NCI-H2171 (cell line): ENCODE measurements at places on chromosomes 11 and 22.

DNA sequence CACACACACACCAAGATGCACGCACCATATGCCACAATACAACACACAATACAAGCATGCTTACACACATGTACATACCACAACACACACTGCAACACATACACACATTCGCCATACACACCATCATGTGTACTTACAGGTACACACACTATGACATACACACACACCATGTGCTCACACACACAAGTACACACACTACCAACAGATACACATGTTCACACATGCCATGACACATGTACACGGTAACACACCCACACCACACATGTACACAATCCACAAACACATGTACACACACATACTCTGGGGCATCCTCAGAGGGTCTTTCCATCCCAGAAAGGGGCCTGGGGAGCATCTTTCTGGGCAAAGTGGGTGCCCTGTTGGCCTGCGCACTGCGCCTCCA lies 82.2 kb downstream of the ST3GAL4 start:
- DNase-seq, result no peak

DNA sequence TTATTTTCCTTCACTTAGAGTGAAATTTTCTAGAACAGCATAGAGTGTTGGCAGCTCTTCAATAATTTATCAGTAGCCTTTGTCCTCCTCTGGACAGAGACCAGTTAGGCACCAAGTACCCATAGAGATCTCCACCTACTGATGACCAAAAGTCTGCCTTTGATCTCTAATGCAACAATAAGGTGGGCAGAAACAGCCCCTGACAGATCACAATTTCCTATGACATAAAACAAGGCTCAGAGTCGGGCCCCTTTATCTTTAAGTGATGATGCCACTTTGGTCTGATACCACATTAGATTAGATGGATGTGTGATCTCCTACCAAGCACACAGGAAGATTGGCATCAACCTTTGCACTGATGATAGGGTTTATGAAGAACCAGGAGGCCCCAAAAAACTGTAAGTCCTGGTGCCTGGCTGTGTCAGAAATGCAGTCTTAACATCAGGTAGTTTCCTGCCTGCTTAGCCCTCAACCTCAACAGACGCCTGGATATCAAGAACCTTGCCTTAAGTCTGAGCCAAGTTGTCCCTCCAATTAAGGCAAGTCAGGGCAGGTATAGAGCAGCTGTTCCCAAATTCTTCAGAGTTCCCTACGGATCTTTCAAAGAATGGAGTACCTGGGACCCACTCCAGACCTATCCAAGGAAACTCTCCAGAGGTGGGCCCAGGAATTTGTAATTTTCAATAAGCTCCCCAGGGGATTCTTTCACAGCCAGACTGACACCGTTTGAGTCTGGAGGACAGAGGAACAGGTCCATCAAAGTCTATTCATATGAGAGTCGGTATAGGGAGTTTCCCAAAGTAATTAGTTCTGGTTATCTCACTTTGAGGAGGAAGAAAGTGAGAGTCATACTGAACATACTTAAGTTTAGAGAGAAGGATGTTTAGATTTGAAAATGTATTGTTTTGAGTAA lies 30.6 kb upstream of the TMPRSS4 start:
- DNase-seq, result no peak

DNA sequence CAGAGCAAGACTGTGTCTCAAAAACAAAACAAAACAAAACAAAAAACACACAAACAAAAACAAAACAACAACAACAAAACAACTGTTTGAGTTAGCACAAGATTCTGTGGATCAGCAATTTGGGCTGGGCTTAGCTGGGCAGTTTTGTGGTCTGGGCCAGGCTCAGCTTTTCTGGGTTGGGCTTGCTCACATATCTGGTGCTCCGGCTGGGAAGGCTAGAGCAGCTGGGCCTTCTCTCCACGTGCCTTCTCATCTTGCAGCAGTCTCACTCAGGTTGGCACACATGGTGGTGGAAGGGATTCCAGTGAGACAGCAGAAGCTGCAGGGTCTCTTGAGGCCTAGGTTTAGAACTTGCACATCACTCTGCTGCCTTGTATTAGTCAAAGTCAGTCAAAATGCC lies 35.7 kb downstream of the EIF3F start:
- DNase-seq, result no peak

- peak; percentile 53 for DNase-seq
Measured at GRCh38 chr22:28917747-28918549, 34.6 kb downstream of the ZNRF3 start.

GRCh38 chr11:9575260-9576240 lies 2.1 kb downstream of the WEE1 start:
- no peak for DNase-seq

DNA sequence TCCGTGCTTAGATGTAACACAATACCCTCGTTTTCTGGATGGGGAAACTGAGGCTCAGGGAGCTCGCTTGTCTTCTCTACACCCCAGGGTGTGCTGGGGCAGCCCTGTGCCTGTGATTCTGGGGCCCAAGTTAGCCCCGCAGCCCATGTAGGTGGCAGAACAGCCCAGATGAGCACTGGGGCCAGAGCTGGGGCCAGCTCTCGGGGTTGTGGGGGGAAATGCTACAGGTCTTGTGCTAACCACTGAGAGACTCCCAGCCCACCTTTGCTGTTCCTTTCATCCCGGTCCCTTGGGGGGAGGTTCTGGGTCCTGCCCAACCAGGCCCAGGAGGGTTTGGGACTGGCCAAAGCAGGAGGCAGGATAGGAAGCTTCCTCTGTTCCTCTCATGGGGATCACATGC lies 13.5 kb downstream of the MYEOV start:
- DNase-seq, result no peak

GRCh38 chr11:35654711-35655110 lies 7.9 kb upstream of the TRIM44 start:
- no peak for DNase-seq

GRCh38 chr11:31768749-31769640 lies 42.1 kb downstream of the PAX6 start:
- DNase-seq, result no peak

DNA sequence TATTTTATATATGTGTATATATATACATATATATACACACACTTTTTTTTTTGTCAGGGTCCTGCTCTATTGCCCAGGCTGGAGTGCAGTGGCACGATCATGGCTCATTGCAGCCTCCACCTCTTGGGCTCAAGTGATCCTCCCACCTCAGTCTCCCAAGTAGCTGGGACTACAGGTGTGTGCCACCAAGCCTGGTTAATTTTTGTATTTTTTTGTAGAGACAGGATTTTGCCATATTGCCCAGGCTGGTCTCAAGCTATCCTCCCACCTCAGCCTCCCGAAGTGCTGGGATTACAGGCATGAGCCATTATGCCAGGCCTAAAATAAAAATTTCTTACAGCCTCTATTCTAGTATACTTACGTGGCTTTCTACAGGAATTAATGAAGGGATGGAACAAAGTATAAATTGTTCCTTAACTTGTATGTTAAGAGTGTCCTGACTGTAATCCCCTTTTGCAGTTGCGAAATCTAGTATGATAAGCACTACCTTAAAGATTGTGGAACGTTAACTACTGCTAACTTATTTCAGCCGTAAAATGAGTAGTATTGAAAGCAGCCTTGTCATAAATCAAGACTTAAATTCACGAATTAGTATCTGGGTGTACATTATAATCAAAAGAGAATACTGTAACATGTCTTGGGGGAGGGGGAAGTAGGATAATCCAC lies 2.1 kb downstream of the TRAF6 start:
- no peak for DNase-seq
